ENCODE measurements at places on chromosomes 1 and 21. TPM values are rescaled to one million over a fixed set of nuclear protein-coding genes. Genes with fewer than 3 reads are reported as not detected.
A peak's percentile ranks its signal among the peaks of the same experiment; 100 is the strongest.

The OR2AK2 gene
- total RNA-seq, result not detected

The HLCS gene
- total RNA-seq, result 18.4 TPM

The CR1L gene
- total RNA-seq, result not detected

The WDR64 gene
- total RNA-seq, result not detected

The PCSK9 gene
- not detected for total RNA-seq

The SELP gene
- total RNA-seq, result 2.5 TPM

The RABIF gene
- total RNA-seq, result 3.4 TPM

The LHX8 gene
- not detected for total RNA-seq

The SLAMF9 gene
- not detected for total RNA-seq

The TNFRSF4 gene
- total RNA-seq, result 2.1 TPM

The FBLIM1 gene
- 3.8 TPM for total RNA-seq

The POU3F1 gene
- total RNA-seq, result 0.87 TPM

DNA sequence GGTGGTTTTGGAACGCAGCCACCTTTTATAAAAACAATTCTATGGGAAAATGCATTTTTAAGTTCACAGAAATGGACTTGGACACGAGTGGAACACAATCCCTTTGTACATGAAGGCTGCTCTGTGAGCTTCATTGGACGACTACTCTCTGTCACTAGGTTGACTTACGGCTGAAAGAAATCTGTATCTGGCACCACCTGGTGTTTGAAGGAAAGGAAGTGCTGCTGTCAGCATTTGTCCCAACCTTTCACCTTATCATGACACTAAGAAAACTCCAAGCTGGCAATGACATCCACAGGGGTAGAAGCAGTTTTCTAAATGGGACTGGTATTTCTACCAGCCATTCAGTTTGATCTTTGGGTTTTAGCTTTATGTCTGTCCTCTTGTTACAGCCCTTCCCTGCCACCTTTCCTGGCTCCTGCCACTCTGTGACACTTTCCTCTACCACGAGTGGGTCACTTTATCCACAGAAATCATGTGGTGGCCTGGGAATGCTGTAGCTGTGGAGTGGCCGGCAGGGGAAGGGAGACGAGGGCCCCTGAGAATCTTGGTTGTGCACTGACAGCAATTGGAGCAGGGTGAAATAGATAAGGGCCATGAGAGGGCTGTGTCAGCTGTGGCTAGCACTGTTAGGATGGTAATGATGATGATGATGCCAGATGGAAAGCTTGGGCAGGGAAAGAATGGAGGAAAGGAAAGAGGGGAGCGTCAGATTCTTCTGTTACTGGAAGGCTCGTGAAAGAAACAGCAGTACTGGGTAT, 85.2 kb downstream of the TBX19 start:
- H3K4me1 ChIP-seq, result no peaks in the 10 kb centered on the region
- no peak for DNase-seq
- H3K36me3 ChIP-seq, result no peaks in the 10 kb centered on the region
- no peak overlapping the region for H3K27ac ChIP-seq

GRCh38 chr21:44327603-44327974, 11.6 kb downstream of the CFAP410 start:
- H3K4me3 ChIP-seq, result no peak overlapping the region
- no peaks in the 10 kb centered on the region for H3K4me1 ChIP-seq
- no peaks in the 10 kb centered on the region for H3K36me3 ChIP-seq
- H3K27me3 ChIP-seq, result no peaks in the 10 kb centered on the region

DNA sequence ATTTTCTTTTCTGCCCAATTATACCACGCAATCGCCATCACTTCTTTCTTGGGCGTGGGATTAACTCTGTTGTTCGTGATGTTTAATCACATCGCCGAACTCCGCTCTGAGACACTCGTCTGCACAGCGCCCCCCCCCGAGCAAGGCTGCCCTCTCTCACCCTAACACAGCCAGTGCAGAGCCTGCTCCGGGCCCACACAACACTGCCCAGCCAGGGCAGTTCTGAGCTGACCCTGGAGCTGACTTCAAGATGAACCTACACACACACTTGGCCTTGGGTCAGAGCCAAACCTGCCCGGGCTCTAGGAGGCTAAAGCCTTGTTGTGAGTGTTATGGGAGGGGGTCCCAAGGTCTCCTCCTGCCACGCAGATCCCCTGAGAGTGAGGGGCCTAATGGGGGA, 64.6 kb upstream of the LRP8 start:
- no peak overlapping the region for H3K4me3 ChIP-seq
- no peak overlapping the region for H3K27ac ChIP-seq
- H3K4me1 ChIP-seq, result no peaks in the 10 kb centered on the region
- no peak for DNase-seq

GRCh38 chr1:1290238-1290731, 10.0 kb downstream of the SCNN1D start:
- H3K36me3 ChIP-seq, result no peaks in the 10 kb centered on the region
- peaks cover 26% of the 10 kb centered on the region for H3K27me3 ChIP-seq
- DNase-seq, result no peak
- no peak overlapping the region for H3K4me3 ChIP-seq
- H3K4me1 ChIP-seq, result no peaks in the 10 kb centered on the region

GRCh38 chr1:30420519-30421050, 302.8 kb downstream of the MATN1 start:
- H3K36me3 ChIP-seq, result no peaks in the 10 kb centered on the region
- H3K27ac ChIP-seq, result no peak overlapping the region
- H3K27me3 ChIP-seq, result peaks cover 2% of the 10 kb centered on the region
- no peak overlapping the region for H3K4me3 ChIP-seq
- H3K4me1 ChIP-seq, result no peaks in the 10 kb centered on the region
- DNase-seq, result no peak

- H3K4me3 ChIP-seq, result no peak overlapping the region
- peak overlapping the region; percentile 83 for H3K27ac ChIP-seq
- DNase-seq, result peak; percentile 56
- H3K4me1 ChIP-seq, result peaks cover 77% of the 10 kb centered on the region
- H3K27me3 ChIP-seq, result no peaks in the 10 kb centered on the region
These were observed 158.2 kb downstream of the PBX1 start for GRCh38 chr1:164716992-164717703.

GRCh38 chr1:30661311-30661710, 62.1 kb downstream of the MATN1 start:
- no peak overlapping the region for H3K4me3 ChIP-seq
- H3K27ac ChIP-seq, result no peak overlapping the region
- no peaks in the 10 kb centered on the region for H3K36me3 ChIP-seq
- H3K27me3 ChIP-seq, result no peaks in the 10 kb centered on the region
- no peak for DNase-seq

DNA sequence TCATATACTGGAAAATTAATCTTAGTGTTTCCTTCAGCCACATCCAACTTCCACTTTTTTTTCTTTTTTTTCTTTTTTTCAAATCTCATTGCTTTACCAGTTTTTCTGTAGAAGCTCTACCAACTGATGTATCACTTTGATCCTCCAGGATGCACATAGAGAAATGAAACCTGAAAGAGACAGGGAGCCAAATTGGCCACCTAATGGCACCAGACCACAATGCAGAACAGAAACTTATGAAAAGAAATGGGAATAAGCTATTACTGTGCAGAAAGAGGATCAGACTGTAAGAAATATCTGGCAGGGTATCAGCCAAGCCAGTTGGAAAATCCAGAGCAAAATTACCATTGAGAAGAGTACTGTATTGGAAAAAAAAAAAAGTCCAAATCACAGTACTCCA, 1514.2 kb downstream of the MRPL39 start:
- H3K36me3 ChIP-seq, result no peaks in the 10 kb centered on the region
- no peaks in the 10 kb centered on the region for H3K27me3 ChIP-seq
- H3K4me1 ChIP-seq, result no peaks in the 10 kb centered on the region
- H3K27ac ChIP-seq, result no peak overlapping the region

- H3K27ac ChIP-seq, result no peak overlapping the region
- no peak overlapping the region for H3K4me3 ChIP-seq
- H3K36me3 ChIP-seq, result no peaks in the 10 kb centered on the region
- H3K4me1 ChIP-seq, result no peaks in the 10 kb centered on the region
- H3K27me3 ChIP-seq, result no peaks in the 10 kb centered on the region
These were observed 83.1 kb downstream of the C21orf91 start for GRCh38 chr21:17736072-17736471.

DNA sequence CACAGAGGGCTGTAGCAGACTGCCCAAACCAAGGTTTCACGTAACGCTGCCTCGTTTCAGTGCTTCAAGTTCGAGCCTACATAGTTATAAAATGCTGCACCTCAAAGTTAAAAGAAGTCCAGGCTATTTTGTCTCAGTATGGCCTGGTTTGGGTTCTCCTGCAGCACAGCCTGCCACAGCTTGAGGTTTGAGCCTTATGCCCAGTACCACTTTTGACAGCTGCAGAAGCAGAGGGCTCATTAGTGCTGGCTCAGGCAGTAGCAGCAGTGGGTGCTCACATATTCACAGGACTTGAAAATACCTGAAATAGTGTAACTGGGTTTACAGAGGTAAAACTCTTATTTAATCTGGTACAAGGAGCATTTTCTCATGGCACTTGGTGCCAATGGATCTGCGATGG, 15.3 kb downstream of the SPATA46 start:
- H3K4me3 ChIP-seq, result no peak overlapping the region
- H3K36me3 ChIP-seq, result no peaks in the 10 kb centered on the region
- no peak overlapping the region for H3K27ac ChIP-seq
- no peak for DNase-seq
- H3K27me3 ChIP-seq, result no peaks in the 10 kb centered on the region
- H3K4me1 ChIP-seq, result no peaks in the 10 kb centered on the region

- H3K4me1 ChIP-seq, result no peaks in the 10 kb centered on the region
- no peaks in the 10 kb centered on the region for H3K27me3 ChIP-seq
- DNase-seq, result no peak
- H3K36me3 ChIP-seq, result no peaks in the 10 kb centered on the region
These were observed 62.2 kb upstream of the KIF26B start for GRCh38 chr1:245092638-245092976.

GRCh38 chr1:194298007-194298598, 1111.7 kb upstream of the B3GALT2 start:
- no peak overlapping the region for H3K4me3 ChIP-seq
- H3K27me3 ChIP-seq, result no peaks in the 10 kb centered on the region
- H3K36me3 ChIP-seq, result no peaks in the 10 kb centered on the region
- no peak for DNase-seq
- no peaks in the 10 kb centered on the region for H3K4me1 ChIP-seq
- no peak overlapping the region for H3K27ac ChIP-seq

DNA sequence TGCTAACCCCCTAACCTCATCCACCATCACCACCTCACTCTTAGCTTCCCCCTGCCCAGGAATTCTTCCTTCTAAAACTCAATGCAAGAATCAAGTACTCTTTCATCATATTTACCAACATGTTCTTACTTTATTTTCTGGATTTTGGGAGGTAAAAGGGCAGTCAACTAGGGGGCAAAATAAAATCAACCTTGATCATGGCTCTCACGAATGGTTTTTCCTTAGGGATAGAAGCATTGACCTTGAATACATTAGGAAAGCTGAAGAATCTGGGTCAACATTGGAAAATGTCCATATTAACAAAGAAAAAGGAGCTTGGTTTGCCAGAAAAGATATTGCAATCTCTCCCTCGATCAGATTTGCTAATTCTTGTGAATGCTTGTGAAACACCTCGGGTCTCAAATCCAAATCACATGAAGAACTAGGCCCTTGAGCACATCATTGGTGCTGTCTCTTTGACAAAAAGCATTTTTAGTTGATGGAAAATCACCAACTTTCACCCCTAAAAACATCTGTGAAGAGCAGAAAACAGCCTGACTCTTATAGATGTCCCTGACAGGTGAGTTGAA, 58.9 kb downstream of the ZC3H11B start:
- H3K27ac ChIP-seq, result no peak overlapping the region
- DNase-seq, result no peak
- no peak overlapping the region for H3K4me3 ChIP-seq
- H3K27me3 ChIP-seq, result no peaks in the 10 kb centered on the region
- no peaks in the 10 kb centered on the region for H3K4me1 ChIP-seq

DNA sequence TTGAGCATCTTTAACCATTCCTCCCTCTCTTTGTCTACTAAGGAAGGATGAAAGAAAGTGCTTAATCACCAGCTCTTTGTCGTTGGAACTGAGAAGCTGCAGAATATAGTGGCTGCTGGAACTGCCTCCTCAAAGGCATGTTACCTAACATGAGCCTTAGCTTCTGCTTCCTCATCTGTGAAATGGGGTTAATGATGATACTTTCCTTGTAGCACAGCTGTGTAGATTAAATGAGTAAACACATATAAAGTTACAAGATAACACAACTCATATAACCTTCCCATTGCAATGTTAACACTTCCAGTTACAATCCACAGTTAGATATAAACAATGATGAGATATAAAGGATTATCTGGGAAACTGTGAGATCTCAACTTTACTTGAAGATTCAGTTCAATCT, 48.4 kb upstream of the ZNF326 start:
- H3K27ac ChIP-seq, result no peak overlapping the region
- DNase-seq, result no peak
- no peak overlapping the region for H3K4me3 ChIP-seq
- no peaks in the 10 kb centered on the region for H3K36me3 ChIP-seq

GRCh38 chr1:66239834-66240233, 294.1 kb upstream of the SGIP1 start:
- no peak overlapping the region for H3K4me3 ChIP-seq
- DNase-seq, result no peak
- no peaks in the 10 kb centered on the region for H3K36me3 ChIP-seq
- H3K27me3 ChIP-seq, result no peaks in the 10 kb centered on the region

DNA sequence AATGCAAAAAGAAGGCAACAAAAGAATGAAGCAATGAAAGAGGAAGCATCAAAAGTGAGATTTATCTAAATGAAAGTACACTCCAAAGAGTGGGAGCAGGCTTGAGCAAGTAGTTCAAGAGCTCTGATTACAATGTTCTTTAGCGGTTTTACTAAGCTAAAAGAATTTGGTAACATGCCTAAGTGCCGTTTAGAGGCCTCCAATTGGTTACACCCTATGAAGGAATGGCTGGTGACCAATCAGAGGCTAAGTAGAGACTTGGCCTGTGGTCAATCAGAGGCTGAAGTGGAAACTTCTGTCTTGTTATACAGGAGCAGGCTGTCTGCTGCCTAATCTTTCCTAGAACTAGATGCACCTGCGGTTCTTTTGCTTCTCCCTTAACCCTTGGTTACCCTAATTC, 59.1 kb downstream of the PTGFR start:
- H3K27me3 ChIP-seq, result no peaks in the 10 kb centered on the region
- no peaks in the 10 kb centered on the region for H3K36me3 ChIP-seq
- no peak overlapping the region for H3K4me3 ChIP-seq
- H3K4me1 ChIP-seq, result no peaks in the 10 kb centered on the region
- DNase-seq, result no peak

GRCh38 chr1:165434281-165434680, 10.6 kb downstream of the RXRG start:
- H3K27me3 ChIP-seq, result no peaks in the 10 kb centered on the region
- H3K27ac ChIP-seq, result no peak overlapping the region
- H3K4me1 ChIP-seq, result peaks cover 10% of the 10 kb centered on the region

DNA sequence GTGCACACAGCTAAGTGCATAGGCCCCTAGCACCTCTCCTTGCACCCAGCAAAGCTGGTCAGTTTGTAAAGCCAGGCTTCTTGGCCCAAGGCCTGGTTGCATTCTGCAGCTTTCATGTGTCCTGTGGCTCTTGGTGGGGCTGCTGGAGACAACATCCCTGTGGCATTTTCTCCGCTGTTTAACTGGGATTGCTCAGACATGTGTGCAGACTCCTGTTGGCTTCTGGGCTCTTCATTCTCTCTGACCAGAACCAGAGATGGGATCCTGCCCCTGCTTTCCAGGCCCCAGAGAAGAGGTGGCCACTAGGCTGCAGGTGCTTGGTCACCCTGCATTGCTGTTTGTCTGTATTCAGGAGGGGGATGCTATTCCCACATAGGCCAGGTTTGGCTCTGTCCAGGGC, 50.8 kb downstream of the FAM78B start:
- DNase-seq, result no peak
- no peaks in the 10 kb centered on the region for H3K4me1 ChIP-seq
- H3K27ac ChIP-seq, result no peak overlapping the region
- H3K36me3 ChIP-seq, result no peaks in the 10 kb centered on the region
- H3K27me3 ChIP-seq, result no peaks in the 10 kb centered on the region

GRCh38 chr1:50270926-50271325, 152.3 kb downstream of the DMRTA2 start:
- H3K27me3 ChIP-seq, result no peaks in the 10 kb centered on the region
- no peaks in the 10 kb centered on the region for H3K4me1 ChIP-seq
- H3K4me3 ChIP-seq, result no peak overlapping the region
- H3K36me3 ChIP-seq, result no peaks in the 10 kb centered on the region
- H3K27ac ChIP-seq, result no peak overlapping the region
